ENCODE measurements at places on chromosomes 6 and 20. TPM values are rescaled to one million over a fixed set of nuclear protein-coding genes. Genes with fewer than 3 reads are reported as not detected.

DNA sequence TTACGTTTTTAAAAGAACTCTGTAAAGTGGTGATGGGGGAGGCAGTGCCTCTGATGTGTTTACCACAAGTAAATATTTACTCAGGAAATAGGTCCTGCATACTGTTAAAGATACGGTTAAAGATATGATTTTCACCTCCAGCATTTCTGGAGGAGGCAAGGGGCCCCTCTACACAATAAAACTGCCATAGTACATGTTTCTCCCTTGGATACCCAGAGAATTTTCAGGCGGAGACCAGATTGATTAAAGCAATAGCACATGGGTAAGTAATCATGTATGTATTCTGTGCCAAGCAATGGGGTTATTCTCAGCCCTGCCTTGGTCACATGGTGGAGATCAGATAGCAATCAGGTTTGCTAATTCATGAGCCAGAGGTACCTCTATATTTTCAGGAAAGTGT, 9.6 kb downstream of the RIPOR2 start:
- H3K27ac ChIP-seq: no peak overlapping the region
- H3K4me3 ChIP-seq: no peak overlapping the region
- no peaks in the 10 kb centered on the region for H3K4me1 ChIP-seq
- H3K27me3 ChIP-seq: no peaks in the 10 kb centered on the region

DST gene
- total RNA-seq: 700 TPM

- H3K27ac ChIP-seq: no peak overlapping the region
- no peak overlapping the region for H3K4me3 ChIP-seq
- H3K4me1 ChIP-seq: no peaks in the 10 kb centered on the region
- no peaks in the 10 kb centered on the region for H3K36me3 ChIP-seq
- DNase-seq: peak; percentile 28
- H3K27me3 ChIP-seq: no peaks in the 10 kb centered on the region
These were observed 96.2 kb upstream of the MPC1 start for GRCh38 chr6:166478782-166479592.

RAET1L gene
- total RNA-seq: not detected

DNA sequence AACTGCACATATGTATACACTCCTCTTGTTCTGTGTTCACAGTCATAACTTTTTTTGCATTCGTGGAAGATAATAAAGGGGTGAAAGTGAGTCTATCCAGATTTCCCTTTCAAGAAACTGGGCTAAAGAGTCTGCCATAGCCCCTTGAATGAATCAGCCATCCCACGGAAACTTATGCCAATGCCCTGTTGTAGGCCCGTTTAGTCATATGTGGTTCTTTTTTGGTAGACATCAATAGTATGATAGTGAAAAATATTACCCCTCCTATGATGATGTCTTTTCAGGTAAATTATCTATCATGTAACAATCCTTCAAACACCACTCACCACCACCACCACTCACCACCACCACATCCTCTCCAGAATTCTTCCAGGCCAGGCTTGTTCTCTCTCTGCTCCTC, 99.9 kb upstream of the MYLIP start:
- DNase-seq: no peak
- no peak overlapping the region for H3K27ac ChIP-seq
- no peaks in the 10 kb centered on the region for H3K27me3 ChIP-seq
- no peaks in the 10 kb centered on the region for H3K36me3 ChIP-seq
- H3K4me3 ChIP-seq: no peak overlapping the region

TREM2 gene
- 7.7 TPM for total RNA-seq

GRCh38 chr6:452301-453067, 60.9 kb downstream of the IRF4 start:
- H3K27me3 ChIP-seq: no peaks in the 10 kb centered on the region
- DNase-seq: no peak
- peak overlapping the region; percentile 54 for H3K27ac ChIP-seq
- H3K4me1 ChIP-seq: no peaks in the 10 kb centered on the region
- no peaks in the 10 kb centered on the region for H3K36me3 ChIP-seq

Data from breast epithelium (tissue), 4 donors.